T-helper 17 cell (primary cell): ENCODE measurements at places on chromosomes 5 and 9. TPM values are rescaled to one million over a fixed set of nuclear protein-coding genes. Genes with fewer than 3 reads are reported as not detected.
A peak's percentile ranks its signal among the peaks of the same experiment; 100 is the strongest.

CCL27 gene
- not detected for total RNA-seq

MYO10 gene
- 0.10 TPM for total RNA-seq

SLC4A9 gene
- total RNA-seq, result not detected

DBH gene
- 0.18 TPM for total RNA-seq

DND1 gene
- total RNA-seq, result 1.9 TPM

IL17B gene
- not detected for total RNA-seq

GRCh38 chr9:137428841-137429545, 5.8 kb downstream of the NOXA1 start:
- no peaks in the 10 kb centered on the region for H3K36me3 ChIP-seq
- H3K4me3 ChIP-seq, result no peak overlapping the region
- H3K27me3 ChIP-seq, result no peaks in the 10 kb centered on the region
- no peak overlapping the region for H3K27ac ChIP-seq
- DNase-seq, result no peak
- peaks cover 5% of the 10 kb centered on the region for H3K4me1 ChIP-seq

- H3K36me3 ChIP-seq, result no peaks in the 10 kb centered on the region
- no peaks in the 10 kb centered on the region for H3K4me1 ChIP-seq
- no peak for DNase-seq
Observed at GRCh38 chr5:83595217-83595616, 123.7 kb downstream of the VCAN start.

DNA sequence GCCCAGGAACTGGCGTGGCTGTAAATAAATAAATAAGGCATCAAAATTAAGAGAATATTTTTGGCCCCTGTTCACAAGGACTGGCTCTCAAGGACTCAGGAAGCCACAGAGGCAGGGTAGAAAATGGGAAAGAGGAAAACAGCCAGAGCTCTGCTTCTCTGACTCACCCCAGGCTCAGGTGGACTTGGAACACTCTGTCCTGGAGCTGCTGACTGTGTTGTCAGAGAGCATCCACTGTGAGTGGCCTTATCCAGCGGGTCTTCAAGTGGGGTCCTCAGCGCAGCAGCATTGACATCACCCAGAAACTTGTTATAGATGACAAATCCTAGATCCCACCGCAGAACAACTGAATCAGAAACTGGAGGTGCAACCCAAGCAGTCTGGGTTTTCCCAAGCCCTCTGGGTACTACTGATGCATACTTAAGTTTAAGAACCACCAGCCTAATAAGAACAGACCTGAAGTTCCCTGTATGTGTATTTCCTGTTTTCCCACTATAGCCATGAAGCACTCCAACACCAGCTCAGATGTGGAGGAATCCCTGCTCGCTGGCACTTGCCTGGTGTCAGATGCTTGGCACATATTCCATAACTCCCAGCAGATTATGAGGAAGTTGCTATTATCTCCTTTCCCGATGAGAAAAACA, 20.5 kb downstream of the ADRA1B start:
- H3K36me3 ChIP-seq, result peaks cover 2% of the 10 kb centered on the region
- H3K4me1 ChIP-seq, result peaks cover 2% of the 10 kb centered on the region
- H3K27me3 ChIP-seq, result peaks cover 63% of the 10 kb centered on the region
- DNase-seq, result no peak
- no peak overlapping the region for H3K27ac ChIP-seq
- no peak overlapping the region for H3K4me3 ChIP-seq

DNA sequence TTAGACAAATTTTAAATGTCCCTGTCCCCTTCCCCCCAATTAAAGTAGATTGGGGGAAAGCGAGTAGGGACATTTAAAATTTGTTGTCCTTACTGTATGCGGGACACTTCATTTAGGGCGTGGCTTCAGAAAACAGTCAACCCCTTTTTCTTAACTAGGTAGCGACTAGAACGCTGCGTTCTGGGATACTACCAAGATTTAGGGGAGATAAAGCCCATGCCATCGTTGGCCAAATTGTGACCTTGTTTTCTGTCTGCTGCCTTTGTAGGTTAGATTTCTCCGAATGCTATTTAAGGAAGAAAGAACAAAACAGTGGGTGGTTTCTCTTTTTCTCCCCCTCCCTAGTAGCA, 1.2 kb downstream of the CKS2 start:
- H3K4me3 ChIP-seq, result peak overlapping the region; percentile 77
- H3K36me3 ChIP-seq, result peaks cover 3% of the 10 kb centered on the region
- DNase-seq, result no peak
- peaks cover 17% of the 10 kb centered on the region for H3K4me1 ChIP-seq
- H3K27ac ChIP-seq, result peak overlapping the region; percentile 66

DNA sequence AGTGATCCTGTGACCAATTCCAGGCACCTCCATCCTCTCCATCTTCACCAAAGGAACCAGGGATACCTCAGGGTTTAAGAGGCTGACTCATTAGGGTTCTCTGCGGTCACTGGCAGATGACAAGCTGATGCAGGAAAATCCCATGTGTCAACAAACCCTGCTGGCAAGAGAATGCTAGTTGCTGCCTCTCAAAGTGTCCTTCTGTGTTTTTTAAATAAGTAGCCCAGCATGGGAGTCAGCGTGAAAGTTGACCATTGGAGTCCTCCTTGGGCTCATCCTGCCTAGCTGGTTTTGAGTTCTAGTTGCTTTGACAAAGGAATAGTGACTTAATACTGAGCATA, 200.2 kb downstream of the SLIT3 start:
- H3K4me3 ChIP-seq, result no peak overlapping the region
- DNase-seq, result no peak
- no peak overlapping the region for H3K27ac ChIP-seq
- H3K4me1 ChIP-seq, result no peaks in the 10 kb centered on the region
- no peaks in the 10 kb centered on the region for H3K36me3 ChIP-seq

GRCh38 chr5:114191441-114191840, 170.4 kb upstream of the KCNN2 start:
- H3K27ac ChIP-seq, result no peak overlapping the region
- H3K4me3 ChIP-seq, result no peak overlapping the region
- no peaks in the 10 kb centered on the region for H3K27me3 ChIP-seq

DNA sequence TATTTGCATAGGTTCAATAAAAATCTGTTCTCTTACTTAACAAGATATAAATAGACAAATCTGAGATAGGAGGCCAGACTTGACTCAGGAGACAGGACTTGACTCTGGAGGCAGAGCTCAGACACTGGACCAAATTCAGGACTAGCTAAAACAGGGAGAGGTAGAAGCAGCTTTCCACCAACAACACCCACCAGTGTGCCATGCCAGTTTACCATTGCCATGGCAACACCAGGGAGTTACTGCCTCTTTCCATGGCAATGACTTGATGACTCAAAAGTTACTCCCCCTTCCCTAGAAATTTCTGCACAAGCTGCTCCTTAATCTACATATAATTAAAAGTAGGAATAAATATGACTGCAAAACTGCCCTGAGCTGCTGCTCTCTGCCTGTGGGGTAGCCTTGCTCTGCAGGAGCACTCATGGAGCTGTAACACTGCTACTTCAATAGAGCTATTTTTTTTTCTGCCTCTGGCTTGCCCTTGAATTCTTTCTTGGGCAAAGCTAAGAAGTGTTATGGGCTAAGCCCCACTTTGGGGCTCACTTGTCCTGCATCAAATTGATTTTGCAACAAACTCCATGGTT, 473.0 kb downstream of the PLK2 start:
- no peaks in the 10 kb centered on the region for H3K36me3 ChIP-seq
- DNase-seq, result no peak
- H3K4me3 ChIP-seq, result no peak overlapping the region
- peaks cover 21% of the 10 kb centered on the region for H3K27me3 ChIP-seq
- no peaks in the 10 kb centered on the region for H3K4me1 ChIP-seq
- no peak overlapping the region for H3K27ac ChIP-seq

GRCh38 chr5:67844924-67845323, 370.6 kb upstream of the PIK3R1 start:
- no peak overlapping the region for H3K4me3 ChIP-seq
- no peak for DNase-seq
- peaks cover 44% of the 10 kb centered on the region for H3K27me3 ChIP-seq
- H3K36me3 ChIP-seq, result no peaks in the 10 kb centered on the region
- H3K27ac ChIP-seq, result no peak overlapping the region

DNA sequence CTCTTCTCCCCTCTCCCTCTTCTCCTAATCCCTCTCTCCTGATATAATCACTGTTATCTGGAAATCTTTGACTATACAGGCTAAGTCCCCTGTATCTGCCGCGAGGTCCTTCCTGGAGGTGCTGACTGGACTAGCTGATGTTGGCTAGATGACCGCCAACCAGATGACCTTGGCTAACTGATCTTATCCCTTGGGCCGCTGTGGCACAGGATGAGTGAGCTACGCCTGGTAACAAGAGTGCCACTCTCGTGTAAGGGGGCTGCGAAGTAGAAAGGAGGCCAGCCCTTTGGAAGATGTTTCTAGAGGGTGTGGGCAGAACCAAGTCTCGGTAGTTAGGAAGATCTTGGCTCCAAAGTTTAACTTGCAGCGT, 345 bp upstream of the PRRC1 start:
- H3K36me3 ChIP-seq, result peaks cover 6% of the 10 kb centered on the region
- peaks cover 17% of the 10 kb centered on the region for H3K27me3 ChIP-seq
- DNase-seq, result no peak
- H3K4me3 ChIP-seq, result peak overlapping the region; percentile 91
- H3K27ac ChIP-seq, result peak overlapping the region; percentile 85
- H3K4me1 ChIP-seq, result peaks cover 17% of the 10 kb centered on the region

GRCh38 chr5:169521366-169521983, 62.1 kb upstream of the SPDL1 start:
- no peak for DNase-seq
- peaks cover 44% of the 10 kb centered on the region for H3K27me3 ChIP-seq
- no peak overlapping the region for H3K4me3 ChIP-seq

DNA sequence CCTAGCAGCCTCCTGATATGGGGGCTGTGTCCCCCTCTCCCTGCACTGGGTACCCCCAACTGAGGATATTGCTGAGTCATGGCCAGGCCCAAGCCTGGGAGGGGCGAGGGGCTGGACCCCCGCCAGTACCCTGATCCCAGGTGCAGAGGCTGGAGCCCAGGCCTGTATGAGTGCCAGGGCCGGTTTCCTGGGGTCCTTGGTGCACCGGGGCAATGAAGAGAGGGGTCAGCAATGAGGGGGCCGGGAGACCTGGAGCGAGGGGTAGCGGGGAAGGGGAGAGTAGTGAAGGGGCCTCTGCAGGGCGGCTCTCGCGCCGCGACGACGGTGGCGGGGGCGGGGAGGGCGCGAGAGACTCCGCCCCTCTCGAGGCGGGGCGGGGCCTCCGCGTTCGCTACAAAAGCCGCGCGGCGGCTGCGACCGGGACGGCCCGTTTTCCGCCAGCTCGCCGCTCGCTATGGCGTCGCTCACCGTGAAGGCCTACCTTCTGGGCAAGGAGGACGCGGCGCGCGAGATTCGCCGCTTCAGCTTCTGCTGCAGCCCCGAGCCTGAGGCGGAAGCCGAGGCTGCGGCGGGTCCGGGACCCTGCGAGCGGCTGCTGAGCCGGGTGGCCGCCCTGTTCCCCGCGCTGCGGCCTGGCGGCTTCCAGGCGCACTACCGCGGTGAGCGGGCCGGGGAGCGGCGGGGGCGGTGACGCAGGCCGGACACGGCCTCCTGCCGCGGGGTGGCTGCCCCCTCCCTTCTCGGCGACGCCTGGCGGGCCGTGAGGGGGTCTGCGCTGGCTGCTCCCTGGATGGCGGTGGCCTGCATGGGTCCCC, at the start of gene SQSTM1:
TSS of gene SQSTM1 (plus strand) at position 423 of the 815 bp plus-strand sequence. CDS start at position 455, 32 bp downstream.
- peak within 1 kb of the TSS; percentile 95 for H3K4me3 ChIP-seq
- no peaks in the 10 kb centered on the region for H3K27me3 ChIP-seq
- H3K27ac ChIP-seq, result peak within 1 kb of the TSS; percentile 97
- peaks cover 42% of the 10 kb centered on the region for H3K4me1 ChIP-seq

GRCh38 chr5:172689218-172689572, 48.1 kb downstream of the NEURL1B start:
- H3K27me3 ChIP-seq, result no peaks in the 10 kb centered on the region
- DNase-seq, result no peak
- peaks cover 12% of the 10 kb centered on the region for H3K4me1 ChIP-seq
- no peak overlapping the region for H3K4me3 ChIP-seq
- H3K36me3 ChIP-seq, result no peaks in the 10 kb centered on the region

DNA sequence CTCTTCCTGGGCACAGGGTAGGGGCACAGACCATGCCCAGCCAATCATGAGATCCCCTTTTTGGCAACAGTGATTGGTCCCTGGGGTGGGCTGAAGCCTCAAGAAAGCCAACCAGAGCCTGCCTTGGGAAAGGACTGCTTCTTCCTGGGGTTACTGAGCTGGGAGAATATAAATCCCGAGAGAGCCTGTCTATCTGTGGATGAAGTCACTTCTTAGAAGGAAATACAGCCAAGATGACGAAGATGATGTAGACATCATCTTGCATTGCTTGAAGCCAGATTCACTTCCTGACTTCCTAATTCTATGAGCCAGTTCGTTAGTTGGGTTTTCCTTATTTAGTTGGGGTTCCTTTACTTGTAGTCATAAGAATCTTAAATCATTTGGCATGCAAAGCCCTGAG, 50.1 kb upstream of the PWWP2A start:
- no peak for DNase-seq
- no peak overlapping the region for H3K4me3 ChIP-seq
- H3K4me1 ChIP-seq, result no peaks in the 10 kb centered on the region
- H3K27me3 ChIP-seq, result peaks cover 59% of the 10 kb centered on the region
- peaks cover 2% of the 10 kb centered on the region for H3K36me3 ChIP-seq

- no peak for DNase-seq
- H3K27ac ChIP-seq, result peak overlapping the region; percentile 19
- H3K4me3 ChIP-seq, result no peak overlapping the region
- H3K4me1 ChIP-seq, result no peaks in the 10 kb centered on the region
- H3K27me3 ChIP-seq, result no peaks in the 10 kb centered on the region
Observed at GRCh38 chr5:143462431-143462830, 58.9 kb upstream of the NR3C1 start.

DNA sequence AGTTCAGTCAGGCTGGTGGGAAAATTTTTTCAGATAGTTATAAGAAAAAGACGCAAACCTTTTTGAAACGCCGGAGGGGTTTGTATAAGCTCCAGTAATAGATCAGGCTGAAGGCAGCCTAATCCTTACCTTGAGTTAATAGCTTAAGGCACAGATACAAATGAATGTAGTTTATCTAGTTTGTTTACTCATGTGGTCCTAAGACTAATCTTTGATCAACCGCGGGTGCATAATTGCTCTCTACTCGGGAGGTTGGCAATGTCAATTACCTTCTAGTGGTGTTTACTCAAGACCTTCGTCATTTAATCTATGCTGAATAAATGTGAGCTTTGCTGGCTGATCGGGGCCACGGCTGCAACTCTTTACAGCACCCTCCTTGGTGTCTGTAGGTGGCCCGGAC, 665 bp upstream of the INSL4 start:
- peaks cover 3% of the 10 kb centered on the region for H3K4me1 ChIP-seq
- no peak for DNase-seq
- H3K36me3 ChIP-seq, result peaks cover 2% of the 10 kb centered on the region
- H3K4me3 ChIP-seq, result no peak overlapping the region
- H3K27me3 ChIP-seq, result peaks cover 54% of the 10 kb centered on the region
